Pons (tissue), 1 donor: ENCODE measurements at places on chromosomes 2 and 18.

GRCh38 chr18:9902832-9903231 lies 11.0 kb upstream of the VAPA start:
- DNase-seq = no peak

DNA sequence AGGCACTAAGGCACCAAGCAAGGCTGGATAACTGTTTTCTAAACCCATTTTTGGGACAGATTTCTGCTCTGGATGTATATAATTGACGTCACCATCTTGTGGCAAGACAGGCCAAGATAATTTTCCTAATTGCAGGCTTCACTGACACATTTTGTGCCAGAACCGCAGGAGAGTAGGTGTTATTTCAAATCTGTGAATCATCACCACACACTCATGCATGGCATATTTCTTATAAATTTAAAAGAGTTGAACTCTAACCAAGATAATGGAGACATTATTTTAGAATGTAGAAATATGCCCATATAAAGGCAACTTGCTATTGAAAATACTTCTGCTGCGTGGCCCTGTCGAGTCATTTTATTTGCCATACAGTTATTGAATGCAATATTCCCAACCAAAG lies 68.3 kb upstream of the ACYP2 start:
- no peak for DNase-seq

DNA sequence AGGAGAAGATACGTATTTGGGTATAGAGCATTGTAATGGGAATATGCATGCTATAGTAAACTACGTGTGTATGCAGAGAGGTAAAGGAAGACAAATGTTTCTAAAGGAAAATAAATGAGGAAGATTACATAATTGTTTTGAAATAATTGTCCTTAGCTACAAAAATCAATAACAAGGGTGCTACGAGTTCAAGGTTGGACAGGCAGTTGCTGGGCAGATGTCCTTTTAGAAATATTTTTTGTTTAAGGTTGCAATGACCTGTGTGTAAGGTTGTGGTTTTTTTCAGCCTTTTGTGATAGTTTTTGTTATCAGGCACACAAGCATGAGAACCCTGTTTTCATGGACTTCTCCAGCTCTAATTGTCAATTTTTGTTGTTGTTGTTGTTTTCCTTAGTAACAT lies 1304.1 kb upstream of the CHAC2 start:
- no peak for DNase-seq

- DNase-seq = no peak
These were observed 38.8 kb upstream of the SP3 start for GRCh38 chr2:174003720-174004695.

DNA sequence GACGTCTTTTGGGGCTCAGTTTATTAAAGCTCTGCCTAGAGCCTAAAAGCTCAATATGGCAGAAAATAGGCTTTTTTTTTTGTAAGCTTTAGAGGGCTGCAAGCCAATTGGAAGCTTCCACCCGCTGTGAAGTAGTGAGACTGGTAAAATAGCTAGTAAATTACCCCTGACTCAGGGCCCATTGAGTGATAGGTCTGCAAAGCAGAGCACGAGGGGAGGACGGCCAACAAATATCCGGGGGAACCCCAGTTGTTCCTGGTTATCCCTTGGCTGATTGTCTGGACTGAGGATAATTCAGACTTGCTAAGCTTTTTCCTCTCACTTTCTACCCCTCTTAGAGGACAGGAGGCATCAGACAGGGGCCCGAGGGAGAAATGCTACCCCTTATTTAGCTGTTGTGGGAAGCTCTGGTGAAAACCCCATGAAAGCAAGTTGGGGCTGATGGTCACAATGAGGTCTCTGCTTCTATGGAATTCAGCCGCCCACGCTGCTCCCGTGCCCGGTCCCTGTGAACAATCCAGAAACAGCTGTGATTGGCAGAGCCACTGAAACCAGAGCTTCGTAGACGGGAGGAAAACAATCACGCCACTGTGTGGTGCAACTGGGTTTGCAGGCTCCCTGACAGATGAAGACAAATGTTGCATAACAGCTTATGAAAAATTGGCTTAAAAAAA lies 141.9 kb upstream of the LGALSL start:
- peak; percentile 93 for DNase-seq

DNA sequence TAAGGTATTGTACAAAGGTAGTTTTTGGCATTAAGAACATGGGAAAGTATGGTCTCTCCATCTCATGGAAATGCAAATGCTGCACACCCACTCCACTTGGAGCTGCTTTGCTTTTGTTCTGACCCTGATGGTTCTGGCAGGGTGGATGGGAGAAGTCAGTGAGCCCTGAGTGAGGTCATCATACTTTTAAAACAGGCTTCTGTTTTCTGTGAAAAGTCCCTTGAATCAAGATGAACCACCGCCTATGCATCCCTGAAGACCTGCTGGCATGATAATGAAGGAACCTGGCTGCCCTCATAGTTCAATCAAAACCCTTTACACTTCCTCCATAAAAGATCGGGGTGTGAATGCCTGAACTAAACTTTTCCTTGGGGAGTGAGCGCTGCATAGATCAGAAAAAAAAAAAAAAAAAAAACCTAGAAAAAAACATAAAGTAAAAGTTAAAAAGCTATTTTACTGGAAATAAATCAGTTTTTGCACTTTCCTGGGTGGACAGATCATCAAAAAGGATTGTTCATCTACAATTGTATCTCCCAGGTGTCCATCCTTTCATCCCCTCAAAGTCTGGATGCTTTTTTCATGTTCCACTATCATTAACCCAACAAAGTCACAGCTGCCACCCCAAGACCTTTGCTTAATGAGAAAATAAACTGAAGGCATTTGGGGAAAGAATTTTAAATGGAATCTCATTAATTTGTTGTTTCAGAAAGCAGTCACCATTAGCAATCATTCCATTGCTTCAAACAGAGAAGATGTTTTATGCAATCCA lies 728.1 kb upstream of the DDX18 start:
- DNase-seq = no peak
